ENCODE measurements at places on chromosomes 1 and 21.

DNA sequence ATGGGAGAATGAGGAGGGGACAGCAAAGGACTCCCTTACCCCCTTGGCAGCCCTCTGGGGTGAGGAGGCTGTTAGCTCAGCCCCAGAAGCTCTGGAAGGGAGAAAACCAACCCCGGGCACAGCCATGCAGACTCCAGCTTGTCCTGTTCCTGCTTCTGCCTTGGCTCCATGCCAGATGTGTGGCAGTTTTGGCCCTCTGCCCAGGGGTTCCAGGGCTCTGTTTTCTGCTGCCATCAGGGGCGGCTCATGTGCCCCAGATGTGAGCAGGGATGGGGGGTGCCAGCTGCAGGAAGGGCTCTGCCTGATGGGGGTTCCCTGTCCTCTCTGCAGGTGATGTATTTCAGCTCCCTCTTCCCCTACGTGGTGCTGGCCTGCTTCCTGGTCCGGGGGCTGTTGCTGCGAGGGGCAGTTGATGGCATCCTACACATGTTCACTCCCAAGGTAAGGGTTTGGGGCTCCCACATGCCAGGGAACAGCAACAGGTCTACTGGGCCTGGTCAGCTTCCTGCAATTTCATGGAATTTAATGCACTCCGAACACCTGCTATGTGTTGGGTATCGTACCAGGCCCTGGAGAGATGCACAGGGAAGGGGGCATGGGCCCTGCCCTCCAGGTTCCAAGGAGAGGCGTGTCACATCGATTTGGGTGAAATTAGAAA is 26.1 kb downstream of the SLC6A17 start:
- no peak for DNase-seq

- no peak for DNase-seq
Observed at GRCh38 chr1:154474802-154475201, 27.2 kb upstream of the TDRD10 start.

GRCh38 chr1:212712451-212713303 is 13.0 kb upstream of the BATF3 start:
- no peak for DNase-seq

GRCh38 chr1:107362468-107363140 is 221.8 kb downstream of the NTNG1 start:
- DNase-seq: no peak

GRCh38 chr1:38677756-38678155 is 181.8 kb downstream of the RRAGC start:
- no peak for DNase-seq

DNA sequence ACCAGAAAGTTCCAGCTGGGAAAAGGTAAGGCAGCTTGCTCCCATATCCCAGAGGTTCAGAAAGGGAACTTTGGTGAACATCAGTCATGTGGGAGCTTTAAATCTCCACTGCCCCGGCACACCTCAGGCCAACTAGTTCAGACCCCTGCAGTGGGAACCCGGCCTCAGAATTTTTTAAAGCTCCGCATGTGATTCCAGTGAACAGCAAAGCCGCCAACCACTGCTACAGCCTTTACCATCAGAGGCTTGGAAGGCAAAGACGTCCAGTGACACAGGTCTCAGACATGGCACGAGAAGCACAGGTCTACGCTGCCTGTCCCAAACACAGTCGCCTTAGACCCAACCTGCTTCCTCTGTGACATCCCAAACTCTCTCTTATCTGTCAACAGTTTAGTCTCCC is 31.0 kb downstream of the SETD4 start:
- DNase-seq: no peak
